ENCODE measurements at places on chromosomes 5 and 9.

DNA sequence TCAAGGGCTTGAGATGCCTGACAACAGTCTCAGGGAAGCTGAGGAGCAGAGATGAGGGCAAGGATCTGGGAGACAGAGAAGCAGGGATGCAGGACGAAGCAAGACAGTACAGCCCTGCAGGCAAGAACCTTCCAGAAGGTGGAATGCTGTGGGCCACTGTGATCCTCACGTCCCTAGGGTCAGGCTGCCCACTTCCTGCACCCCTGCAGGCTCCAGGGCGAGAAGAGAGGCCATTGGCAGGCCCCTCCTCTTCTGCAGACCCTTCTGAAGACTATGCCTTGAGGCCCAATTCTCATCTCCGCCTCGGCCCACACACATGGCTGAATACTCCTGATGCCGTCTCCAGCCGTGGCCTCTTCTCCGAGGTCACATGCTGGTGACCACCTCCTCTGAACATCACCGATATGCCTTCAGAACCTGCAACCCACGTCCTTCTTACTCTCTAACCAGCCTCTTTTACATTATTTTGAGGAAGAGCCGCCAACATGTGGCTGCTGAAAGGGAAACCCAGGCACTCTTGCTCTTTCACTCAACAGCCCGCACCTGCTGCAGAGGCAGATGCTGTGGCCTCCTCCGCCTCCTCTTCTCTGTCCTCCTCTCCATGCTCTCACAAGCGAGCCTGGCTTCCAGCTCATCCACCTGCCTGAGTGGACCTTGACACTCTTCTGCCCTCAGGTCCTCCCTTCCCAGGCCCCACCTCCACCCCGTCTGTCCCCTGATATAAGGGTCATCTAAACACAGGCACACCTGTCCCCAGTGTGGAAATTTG, 181.5 kb downstream of the IRX2 start:
- DNase-seq = no peak

DNA sequence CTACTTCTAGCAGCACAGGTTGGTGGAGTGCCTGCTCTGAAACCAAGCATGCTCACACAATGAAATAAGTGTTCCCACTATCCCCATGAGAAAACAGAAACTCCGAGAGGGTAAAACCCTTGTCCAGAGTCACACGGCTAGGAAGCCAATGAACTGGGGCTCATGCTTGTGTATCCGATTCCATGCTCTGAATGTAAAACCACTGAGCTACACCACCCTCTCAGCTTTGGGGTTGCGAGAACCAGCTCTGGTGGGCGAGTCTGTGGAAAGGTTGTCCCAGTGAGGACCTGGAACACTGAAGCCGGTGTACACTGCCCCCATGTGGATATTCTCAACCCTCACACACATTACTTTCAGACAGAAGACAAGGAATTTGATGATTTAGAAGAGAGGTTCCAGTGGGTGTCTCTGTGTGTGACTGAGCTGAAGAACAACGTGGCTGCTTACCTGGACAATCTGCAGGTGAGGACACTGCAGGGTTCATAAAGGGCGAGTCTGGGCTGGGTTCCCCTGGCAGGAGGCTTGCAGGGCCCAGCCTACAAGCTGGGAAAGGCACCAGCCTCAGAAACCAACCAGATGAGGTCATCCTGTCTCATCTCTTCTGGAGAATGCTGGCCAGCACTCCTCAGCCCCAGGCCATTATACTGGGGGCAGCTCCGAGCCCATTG, 37.4 kb downstream of the ARHGEF37 start:
- peak; percentile 51 for DNase-seq

GRCh38 chr9:134031783-134032182, 6.5 kb downstream of the BRD3OS start:
- DNase-seq = no peak

- DNase-seq = no peak
These were observed 67.6 kb downstream of the ANKRD33B start for GRCh38 chr5:10631316-10631996.

- DNase-seq = no peak
These were observed 6.2 kb upstream of the CEP120 start for GRCh38 chr5:123429221-123429954.
